Keratinocyte (primary cell): ENCODE measurements at places on chromosomes 13 and 19. TPM values are rescaled to one million over a fixed set of nuclear protein-coding genes. Genes with fewer than 3 reads are reported as not detected.

DNA sequence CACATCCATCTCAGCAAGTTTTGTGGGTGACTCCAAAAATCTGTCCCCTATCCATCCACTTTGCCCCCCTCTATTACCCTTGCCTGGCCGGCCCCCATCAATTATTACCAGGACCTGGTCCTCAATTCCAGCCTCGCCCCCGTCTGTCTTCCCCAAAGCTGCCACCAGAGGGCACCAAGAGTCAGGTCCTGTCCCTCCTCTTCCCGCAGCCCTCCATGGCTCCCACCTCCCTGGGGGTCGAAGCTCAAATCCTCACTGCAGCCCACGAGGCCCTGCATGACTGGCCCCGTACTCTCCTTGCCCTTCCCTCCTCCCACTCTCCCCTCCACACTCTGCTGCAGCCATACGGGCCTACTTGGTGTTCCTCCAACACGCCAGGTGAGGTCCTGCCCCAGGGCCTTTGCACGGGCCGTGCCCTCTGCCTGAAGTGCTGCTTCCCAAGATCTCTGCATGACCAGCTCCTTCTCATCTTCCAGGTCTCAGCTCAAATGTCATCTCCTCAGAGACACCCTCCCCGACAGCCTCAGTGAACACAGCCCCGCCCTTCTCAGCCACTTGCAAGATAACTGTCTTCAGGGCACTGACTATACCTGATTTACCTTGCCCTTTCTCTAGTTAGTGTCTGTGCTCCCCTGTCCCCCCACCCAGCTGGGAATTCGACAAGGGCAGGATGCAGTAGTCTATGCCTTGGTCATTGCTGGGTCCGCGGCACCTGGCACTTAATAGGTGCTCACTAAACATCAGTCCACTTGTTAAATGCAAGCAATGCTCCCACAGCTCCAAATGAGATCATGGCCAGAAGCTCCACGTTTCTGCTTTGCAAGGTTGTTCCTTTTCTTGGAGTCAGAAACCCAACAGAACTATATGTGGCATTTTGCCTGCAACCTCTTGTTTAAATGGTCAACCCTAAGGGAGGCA is 16.8 kb upstream of the SEMA6B start:
- DNase-seq, result no peak

DNA sequence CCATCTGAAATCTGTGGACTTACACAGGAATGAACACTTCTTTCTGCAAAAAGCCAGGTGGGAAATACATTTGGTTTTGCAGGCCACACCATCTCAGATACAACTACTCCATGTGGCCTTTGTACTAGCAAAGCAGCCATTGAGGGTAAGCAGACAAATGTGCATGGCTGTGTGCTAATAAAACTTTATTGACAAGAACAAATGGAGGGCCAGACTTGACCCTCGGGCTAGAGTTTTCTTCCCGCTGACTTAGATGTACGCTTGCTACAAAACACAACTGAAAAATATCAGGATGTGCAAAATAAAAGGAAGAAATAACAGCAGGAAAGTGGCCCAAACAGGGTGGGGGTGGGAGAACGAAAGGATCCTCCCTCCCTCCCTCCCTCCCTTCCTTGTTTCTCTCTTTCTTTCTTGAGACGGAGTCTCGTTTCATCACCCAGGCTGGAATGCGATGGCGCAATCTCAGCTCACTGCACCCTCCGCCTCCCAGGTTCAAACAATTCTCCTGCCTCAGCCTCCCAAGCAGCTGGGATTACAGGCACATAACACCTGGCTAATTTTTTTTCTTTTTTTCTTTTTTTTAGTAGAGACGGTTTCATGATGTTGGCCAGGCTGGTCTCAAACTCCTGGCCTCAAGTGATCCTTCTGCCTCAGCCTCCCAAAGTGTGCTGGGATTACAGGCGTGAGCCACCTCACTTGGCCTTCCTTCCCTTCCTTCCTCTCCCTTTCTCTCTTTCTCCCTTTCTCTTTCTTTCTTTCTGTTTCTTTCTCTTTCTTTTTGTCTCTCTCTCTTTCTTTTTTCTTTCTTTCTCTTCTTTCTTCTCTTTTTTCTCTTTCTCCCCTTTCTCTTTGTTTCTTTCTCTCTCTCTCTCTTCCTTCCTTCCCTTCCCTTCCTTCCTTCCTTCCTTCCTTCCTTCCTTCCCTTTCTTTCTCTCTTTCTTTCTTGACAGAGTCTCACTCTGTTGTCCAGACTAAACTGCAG is 29.3 kb downstream of the CCL25 start:
- no peak for DNase-seq

Gene ZNF548
- 8.5 to 11.4 TPM (median 10.8 TPM) in 3 replicates for polyA plus RNA-seq

Gene C2CD4C
- polyA plus RNA-seq, result 1.6 to 4.1 TPM (median 2.6 TPM) in 3 replicates

Gene ZNF723
- polyA plus RNA-seq, result not detected in 3 replicates
